ENCODE measurements at places on chromosomes 3 and 15.

DNA sequence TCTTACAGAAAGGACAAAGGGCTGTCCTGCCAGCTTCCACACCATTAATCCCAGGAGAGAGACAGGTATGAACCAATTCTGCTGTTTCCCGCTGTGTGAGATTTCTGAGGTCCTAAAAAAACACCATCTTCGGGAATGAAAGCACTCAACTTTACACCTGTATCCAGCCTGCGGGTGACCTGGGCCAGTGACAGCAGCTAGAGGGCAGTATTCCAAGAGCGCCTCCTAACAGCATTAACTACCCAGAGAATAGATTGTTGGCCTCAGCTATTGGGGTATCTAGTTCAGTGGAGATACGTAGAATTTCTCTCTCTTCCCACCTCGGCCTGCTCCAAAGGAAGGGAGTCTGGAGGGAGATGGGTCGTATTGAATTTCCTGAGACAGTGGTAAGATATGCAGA lies 55.1 kb downstream of the WDR76 start:
- DNase-seq: no peak

DNA sequence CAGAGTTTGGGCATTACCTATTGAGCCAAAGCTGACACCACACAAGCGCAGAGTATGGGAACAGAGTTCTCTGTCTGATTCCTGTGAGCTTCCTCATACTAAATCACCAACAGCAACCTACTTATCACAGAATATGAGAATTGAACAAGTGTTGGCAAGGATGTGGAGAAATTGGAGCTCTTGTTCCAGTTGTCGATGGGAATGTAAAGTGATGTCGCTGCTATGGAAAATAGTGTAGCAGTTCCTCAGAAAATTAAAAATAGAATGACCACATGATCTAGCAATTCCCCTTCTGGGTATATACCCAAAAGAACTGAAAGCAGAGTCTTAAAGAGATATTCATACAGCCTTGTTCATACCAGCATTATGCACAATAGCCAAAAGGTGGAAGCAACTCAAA lies 33.4 kb downstream of the CD86 start:
- no peak for DNase-seq

GRCh38 chr3:35537265-35537664 lies 102.1 kb upstream of the ARPP21 start:
- no peak for DNase-seq

DNA sequence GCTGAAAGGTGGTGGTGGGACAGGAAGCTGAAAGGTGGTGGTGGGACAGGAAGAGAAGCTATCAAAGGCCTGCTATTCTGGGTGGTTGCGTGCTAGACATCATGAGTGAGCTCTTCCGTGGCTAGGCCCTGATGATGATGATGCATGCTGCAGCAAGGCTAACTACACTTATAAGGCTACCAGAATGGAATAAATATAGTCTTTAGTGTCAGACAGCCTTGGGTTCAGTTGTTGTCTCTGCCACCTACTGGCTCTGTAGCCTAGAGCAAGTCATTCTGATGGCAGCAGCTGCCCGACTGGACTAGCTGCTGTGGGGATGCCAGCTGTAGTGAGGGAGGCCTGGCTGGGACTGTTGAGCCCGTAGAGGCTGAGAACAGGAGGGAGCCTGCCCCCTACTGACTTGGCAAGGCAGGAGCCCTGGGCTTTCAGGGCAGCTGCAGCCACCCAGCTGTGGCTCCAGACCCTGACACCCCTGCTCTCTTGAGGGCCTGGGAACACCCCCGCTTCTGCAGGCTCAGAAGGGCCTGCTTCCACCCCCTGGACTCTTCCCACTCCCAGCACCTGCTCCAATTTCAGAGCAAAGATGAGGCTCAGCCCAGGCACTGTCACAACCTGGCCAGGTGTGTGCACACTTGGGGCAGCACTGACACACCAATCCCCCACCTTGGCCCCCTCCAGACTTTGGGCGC lies 21.4 kb upstream of the ZBED2 start:
- DNase-seq: peak; percentile 79

DNA sequence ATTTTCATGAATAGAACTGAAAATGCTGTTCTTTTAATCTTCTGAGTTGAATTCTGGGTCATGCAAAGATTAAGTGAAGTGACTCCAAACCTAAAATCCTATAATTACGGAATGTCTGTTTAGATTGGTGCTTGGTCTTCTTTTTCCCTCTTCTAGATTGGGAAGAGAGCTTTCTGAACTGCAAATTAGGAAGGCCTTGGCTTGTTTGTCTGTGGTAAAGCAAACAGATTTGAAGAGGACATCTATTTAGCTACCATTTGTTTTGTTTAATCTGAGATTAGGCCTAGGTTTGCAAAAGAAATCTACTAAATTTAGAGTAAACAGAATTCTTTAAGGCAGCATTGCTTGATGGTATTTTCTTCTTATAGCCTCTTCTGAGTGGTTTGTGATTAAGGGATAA lies 23.5 kb downstream of the PAQR9 start:
- no peak for DNase-seq

DNA sequence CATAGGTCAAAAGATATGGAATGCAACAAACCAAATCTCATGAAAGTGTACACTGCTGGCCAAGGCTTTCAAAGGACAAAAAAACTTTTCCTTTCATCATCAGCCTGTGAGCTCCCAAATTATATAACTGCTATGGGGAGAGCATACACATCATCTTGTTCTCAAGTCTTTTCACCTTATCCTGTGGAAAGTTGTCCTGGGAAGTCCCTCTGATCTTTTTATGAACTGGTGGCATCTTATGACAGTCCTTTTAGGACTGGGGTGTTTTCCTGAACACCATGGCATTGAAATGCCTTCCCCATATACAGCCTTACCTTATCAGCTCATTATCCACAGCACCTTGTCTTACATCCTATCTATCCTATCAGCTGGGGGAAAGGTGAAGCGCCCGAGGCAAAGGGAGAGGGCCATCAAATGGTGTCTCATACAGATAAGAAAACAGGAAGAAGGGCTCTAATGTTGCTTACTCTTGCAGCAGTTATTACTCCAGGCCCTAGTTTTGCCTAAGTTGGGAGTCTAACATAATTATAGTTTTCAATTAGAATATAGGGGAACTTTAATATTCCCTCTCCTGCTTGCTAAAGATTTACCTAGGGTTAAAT lies 61.5 kb upstream of the GOLIM4 start:
- no peak for DNase-seq

- no peak for DNase-seq
Measured at GRCh38 chr15:82113106-82113715, 67.4 kb upstream of the MEX3B start.

- DNase-seq: no peak
Measured at GRCh38 chr3:148882288-148882687, 17.2 kb downstream of the CPA3 start.

GRCh38 chr3:89059211-89059925 lies 48.1 kb upstream of the EPHA3 start:
- no peak for DNase-seq

DNA sequence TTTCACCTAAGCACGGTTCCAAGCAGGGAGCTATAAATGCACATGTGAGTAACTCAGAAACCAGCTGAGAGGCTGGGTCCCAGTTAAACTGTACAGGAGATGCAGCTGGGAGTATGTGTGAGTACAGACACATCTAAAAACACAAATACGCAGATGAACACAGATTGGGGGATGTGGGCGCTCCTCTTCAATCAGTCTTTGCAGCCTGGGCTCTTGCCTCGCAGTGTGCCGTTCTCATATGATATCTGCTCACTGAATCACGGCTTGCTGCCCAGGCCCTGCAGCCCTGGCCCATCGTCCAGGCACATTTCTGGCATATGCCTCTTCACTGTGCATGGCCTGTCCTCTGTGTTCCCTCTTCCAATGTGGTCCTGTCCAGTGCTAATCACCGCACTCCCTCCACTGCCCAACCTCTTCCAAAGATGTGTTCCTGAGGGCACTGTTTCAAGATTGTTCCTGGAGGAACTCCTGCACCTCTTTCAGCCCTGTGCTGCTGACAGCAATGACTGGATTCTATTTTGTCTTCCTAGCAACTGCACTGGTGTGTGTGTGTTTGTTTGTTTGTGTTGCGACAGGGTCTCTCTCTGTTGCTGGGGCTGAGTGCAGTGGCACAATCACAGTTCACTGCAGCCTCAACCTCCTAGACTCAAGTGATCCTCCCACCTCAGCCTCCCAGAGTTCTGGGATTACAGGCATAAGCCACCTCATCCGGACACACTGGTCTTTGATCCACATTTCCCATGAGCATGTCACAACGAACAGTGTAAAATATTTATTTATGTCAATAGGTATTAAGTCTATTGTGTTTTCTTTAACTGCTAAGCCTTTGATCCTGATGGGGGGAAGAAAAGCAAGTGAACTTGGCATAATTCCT lies 17.0 kb downstream of the CA12 start:
- no peak for DNase-seq

DNA sequence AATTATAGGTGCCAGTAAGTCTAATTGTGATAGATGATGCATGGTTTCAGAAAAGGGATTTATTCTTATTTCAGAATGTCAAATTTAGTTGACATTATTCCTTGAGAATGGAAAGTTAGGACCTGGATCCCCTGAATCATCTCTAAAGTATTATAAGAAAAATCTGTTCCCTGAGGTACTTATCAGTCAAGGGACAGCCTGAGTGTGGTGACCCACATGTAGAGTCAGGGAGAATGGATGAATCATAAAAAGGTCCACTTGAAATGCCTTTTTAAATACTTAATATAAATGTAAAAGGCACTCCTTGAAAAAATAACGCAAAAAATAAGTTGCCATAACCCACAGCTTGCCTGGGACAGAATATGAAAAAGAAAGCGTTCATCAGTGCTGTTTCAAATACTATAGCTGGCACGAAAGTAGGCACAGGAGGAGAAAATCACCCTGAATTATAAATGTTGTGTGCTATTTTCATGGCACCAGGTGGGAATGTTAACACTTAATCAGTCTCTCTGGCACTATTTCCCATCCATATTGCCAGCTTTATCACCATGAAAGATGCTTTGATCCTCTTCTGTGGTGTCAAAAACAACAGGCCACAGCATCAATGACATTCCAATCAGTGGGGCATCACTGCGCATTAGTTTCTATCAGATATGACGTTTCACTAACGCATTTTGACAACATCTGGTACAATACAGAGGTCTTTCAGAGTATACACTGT lies 208.5 kb downstream of the EPHA3 start:
- no peak for DNase-seq

- no peak for DNase-seq
Measured at GRCh38 chr3:6041894-6042293, 819.0 kb upstream of the GRM7 start.

GRCh38 chr3:192835818-192836815 lies 81.5 kb downstream of the MB21D2 start:
- no peak for DNase-seq
